ENCODE measurements at places on chromosomes 6 and 20.

GRCh38 chr6:45462190-45463134, 84.7 kb upstream of the SUPT3H start:
- DNase-seq = no peak

DNA sequence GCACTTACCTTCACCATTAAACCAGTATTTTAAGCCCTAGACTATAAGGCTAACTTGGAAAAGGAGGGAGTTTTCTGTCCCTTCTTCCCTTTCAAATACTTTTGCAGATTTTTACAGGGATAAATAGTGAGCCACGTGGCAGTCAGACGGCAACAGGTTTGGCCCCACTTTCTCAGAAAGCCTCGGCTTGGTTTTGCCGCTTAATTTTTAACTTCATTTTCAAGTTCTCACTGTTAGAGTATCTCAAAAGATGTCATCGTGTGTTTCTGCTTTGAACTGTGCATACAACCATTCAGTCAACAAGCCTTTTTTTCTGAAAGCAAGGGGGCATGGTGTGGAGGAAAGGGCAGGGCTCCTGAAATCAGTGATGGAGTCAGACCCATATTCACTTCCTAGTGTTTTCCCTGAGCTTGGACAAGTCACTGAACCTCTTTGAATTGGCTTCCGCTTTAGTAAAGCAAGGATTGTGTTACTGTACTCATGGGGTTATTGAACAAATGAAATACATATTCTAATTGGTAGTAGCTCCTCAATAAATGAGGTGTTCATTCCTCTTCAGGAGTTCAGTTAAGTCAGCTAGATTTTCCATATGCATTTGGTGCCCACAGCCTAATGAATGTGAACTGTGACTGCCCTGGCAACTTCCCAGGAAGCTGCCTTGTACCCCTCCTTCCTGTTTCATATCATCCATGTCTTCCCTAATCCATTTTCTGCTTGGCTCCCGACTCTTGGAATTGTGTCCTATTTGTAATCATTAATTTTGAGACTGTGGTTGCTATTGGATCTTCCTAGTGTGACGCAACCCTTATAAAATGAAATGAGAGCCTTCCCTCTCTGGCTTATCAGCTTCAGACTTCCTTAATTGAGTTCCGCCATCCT, at the start of gene SLC17A2:
Gene SLC17A2 (minus strand): TSS at position 160 of the 879 bp plus-strand sequence. CDS start 4,895 bp downstream, outside the sequence.
- DNase-seq = no peak

GRCh38 chr6:28443112-28443773, at the start of gene ZSCAN23:
TSS of gene ZSCAN23 (minus strand) at chr6:28443491. CDS start at chr6:28436266, 7,225 bp downstream.
- peak; percentile 58 for DNase-seq

GRCh38 chr20:63860325-63861051, 810 bp upstream of the ABHD16B start:
- no peak for DNase-seq

GRCh38 chr6:170000071-170000843, 248.8 kb downstream of the ERMARD start:
- no peak for DNase-seq

DNA sequence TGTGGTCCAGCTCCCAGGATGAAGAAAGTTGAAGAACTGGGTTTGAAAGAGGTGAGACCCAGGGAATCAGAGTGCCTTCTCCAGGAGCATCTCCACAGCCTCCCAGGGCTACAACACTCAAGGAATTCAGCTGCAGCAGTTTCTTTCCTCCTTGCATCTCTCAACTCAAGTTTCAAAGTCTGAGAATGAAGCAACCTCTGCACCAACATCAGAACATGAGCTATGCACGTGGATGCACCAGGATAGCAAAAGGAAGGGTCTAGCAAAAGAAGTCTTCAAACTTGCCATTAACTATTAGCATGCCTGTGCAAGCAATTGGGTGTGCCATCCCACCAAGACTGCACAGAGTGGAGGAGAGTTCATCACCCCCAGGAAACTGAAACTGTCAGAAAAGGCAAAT, 193.9 kb downstream of the OTOR start:
- no peak for DNase-seq

DNA sequence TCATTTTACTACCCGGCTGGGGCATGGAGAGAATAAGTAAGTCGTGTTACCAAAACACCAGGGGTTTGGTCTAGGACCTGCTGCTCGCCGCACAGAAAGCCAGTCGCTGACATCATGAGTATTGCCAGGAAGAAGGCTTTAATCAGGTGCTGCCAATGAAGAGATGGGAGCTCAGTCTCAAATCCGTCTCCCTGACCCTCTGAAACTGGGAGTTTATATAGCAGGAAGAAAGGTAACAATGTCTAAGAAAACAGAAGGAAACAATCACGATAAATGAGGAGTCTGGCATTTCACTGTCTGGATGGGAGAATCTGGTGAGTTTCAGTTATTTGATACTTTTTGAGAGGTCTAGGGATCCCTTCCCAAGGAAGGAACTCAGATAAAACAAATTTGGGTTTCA, 437.9 kb upstream of the JARID2 start:
- DNase-seq = no peak

DNA sequence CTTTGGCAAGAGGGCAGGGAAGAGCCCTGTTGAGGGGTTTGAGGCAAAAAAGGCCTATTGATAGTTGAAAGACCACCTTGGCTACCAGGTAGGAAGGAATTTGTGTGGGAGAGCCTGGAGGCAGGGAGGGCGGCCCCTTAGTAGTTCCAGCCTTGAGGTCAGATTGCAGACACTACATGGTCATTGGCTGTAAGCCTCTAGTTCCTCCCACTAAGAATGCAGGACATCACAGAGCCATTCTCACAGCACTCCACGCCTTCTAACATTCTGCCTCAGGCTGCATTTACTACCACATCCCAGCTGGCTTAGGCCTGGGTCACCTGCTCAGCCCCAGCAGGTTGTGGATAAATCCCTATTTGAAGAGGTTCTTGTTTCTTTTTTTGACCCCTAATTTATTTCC, 91.0 kb upstream of the SNX9 start:
- peak; percentile 31 for DNase-seq

GRCh38 chr20:20897922-20898321, 185.5 kb upstream of the RALGAPA2 start:
- no peak for DNase-seq

DNA sequence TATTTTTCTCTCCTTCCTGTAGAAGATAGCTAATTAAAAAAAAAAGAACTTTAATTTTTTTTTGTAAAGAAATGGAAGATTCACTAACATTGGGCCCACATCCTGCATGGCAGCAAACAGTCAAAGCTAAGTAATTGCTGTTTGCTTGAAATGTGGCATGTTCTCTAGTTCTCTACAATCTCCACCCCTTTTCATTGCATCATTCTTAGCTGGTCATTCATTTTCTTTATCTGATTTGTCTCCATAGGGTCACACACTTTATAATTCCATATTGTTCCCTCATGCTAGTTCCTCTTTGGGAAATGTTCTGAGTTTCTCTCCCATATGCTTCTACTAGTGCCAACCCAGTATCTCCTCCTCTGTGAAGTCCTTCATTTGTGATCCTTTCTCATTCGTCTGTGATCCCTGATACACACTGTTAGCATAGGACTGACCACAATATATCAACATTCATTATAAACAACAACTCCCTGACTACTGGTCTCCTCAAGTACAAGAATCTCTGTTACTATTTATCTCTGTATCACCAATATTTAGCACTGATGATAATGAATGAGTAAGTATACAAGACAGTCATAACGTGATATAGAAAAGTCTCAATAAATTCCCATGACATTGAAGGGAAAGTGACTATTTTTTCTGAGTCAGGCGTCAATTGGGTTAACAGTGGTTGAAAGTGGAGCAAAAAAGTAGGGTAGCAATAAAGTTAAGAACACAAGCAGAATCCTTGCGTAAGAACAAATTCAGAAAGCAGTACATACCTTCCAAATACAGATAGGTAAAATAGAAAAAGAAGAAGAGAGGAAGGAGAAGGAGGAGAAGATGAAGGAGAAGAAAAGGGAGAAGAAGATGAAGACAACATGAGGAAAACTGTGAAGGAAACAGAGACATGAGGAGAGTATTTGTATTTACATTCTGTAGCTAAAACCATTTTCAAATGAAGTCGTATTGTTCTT, 33.2 kb upstream of the MYB start:
- no peak for DNase-seq
